Activated CD4-positive, alpha-beta T cell treated with anti-CD3 and anti-CD28 coated beads, Interleukin-2, amount 50 U/mL, for 24 hours (primary cell): ENCODE measurements at places on chromosomes 5 and 9.

GRCh38 chr9:137429546-137429890 lies 6.3 kb downstream of the NOXA1 start:
- DNase-seq, result no peak

DNA sequence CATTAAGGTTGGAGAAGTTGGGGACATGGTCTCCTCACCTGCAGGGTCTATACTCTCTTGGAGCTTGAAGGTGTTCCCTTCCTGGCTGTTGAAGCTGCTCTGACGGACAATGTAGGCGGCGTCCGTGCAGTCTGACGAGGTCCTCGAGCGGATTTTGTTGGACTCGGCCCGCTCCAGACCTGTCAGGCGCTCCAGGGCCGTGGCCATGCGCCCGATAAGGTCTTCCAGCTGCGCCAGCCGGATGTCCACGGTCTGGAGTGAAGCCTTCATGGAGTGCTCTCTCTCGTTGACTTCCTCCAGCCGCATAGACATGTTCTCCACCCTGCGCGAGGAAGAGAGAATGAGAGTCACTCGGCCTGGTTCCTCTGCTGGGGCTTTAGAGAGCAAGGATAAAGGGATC lies 122.6 kb upstream of the KLF9 start:
- DNase-seq, result no peak

GRCh38 chr5:3742750-3743149 lies 147.1 kb downstream of the IRX1 start:
- DNase-seq, result no peak

- no peak for DNase-seq
Measured at GRCh38 chr9:134789168-134789567, 91.4 kb upstream of the FCN2 start.

DNA sequence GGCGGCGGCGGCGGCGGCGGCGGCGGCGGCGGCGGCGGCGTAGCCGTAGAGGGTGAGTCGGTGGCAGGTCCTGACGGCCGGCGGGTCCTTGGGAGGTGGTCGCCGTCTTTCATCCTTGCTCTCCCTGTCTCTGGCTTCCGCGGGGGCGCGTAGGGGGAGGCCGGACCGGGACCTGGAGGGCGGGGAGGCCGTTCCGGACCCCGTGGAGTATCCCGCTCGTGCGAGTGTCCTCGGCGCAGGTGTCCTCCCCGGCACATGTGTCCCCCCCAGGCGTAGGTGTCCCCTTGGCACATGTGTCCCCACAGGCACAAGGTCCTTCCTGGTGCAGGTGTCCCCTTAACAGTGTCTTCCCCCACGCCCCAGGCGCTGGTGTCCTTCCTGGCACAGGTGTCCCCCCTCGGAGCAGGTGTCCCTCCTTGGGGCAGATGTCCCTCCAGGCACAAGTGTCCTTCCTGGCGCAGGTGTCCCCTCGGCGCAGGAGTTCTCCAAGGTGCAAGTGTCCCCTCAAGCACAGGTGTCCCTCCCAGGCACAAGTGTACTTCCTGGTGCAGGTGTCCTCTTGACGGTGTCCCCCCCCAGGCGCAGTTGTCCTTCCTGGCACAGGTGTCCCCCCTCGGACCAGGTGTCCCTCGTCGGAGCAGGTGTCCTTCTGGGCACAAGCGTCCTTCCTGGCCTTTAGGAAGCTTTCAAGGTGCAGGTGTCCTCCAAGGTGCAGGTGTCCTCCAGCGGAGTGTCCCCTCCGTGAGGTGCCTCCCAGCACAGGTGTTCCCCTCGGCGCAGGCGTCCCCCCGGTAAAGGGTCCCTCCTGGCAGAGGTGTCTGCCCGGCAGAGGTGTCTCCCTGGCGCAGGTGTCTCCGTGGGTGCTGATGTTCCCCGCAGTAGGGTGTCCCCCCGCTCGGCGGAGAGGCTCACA lies 519 bp downstream of the EXOC3 start:
- DNase-seq, result no peak

DNA sequence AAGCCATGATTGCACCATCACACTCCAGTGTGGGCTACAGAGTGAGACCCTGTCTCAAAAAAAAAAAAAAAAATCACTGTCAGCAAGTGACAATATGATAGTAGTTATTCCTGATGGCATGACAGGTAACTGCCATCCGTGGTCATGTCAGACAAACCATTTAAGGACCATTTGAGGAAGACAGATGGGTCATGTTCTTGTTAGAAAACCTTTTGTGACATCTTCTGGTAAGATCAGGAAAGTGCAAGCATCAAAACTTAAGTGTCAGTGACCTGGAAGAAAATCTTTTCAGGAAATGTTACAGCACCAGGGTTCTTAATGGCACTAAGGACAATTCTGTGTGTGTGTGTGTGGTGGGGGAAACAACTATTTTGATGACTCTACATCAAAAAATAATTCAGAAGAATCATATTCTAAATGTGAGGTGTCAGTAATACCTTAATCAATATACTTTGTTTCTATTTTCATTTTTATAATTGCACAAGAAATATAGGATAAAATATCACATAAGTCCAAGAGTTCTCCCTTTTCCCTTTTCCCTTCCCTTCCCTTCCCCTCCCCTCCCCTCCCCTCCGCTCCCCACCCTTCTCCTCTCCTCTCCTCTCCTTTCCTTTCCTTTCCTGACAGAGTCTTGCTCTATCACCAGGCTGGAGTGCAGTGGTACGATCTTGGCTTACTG lies 17.8 kb downstream of the SLC38A9 start:
- DNase-seq, result no peak
